ENCODE measurements at places on chromosomes 4 and X.
A peak's percentile ranks its signal among the peaks of the same experiment; 100 is the strongest.

GRCh38 chr4:147590249-147590920, 26.8 kb upstream of the TMEM184C start:
- no peak overlapping the region for H3K4me3 ChIP-seq
- H3K36me3 ChIP-seq = no peaks in the 10 kb centered on the region
- no peaks in the 10 kb centered on the region for H3K27me3 ChIP-seq
- peak; percentile 27 for DNase-seq
- no peaks in the 10 kb centered on the region for H3K4me1 ChIP-seq

DNA sequence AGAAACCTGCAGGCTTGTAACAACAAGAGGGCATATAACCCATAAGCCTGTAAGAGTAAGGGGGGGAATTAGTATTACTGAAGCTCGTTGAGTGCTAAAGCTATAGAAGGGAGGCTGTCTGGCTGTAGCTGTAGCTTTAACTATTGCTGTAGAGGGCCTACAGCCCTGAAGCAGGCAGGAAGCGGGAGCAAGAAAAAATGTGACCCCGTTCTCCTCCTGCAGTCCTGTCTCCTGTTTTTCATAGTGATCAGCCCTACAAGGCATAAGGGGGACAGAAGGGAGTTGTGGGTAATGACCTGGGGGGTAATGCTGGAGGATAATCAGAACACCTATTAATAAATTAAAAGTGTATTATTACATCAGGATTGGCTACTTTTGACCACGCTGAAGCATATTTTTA, 206.9 kb upstream of the MAB21L2 start:
- no peaks in the 10 kb centered on the region for H3K36me3 ChIP-seq
- no peak for DNase-seq
- H3K27me3 ChIP-seq = no peaks in the 10 kb centered on the region
- H3K4me1 ChIP-seq = no peaks in the 10 kb centered on the region
- no peak overlapping the region for H3K27ac ChIP-seq

- peak overlapping the region; percentile 82 for H3K27ac ChIP-seq
- no peaks in the 10 kb centered on the region for H3K27me3 ChIP-seq
- peak overlapping the region; percentile 30 for H3K4me3 ChIP-seq
- no peak for DNase-seq
- no peaks in the 10 kb centered on the region for H3K36me3 ChIP-seq
Observed at GRCh38 chrX:130082244-130083106, 27.8 kb downstream of the ELF4 start.

DNA sequence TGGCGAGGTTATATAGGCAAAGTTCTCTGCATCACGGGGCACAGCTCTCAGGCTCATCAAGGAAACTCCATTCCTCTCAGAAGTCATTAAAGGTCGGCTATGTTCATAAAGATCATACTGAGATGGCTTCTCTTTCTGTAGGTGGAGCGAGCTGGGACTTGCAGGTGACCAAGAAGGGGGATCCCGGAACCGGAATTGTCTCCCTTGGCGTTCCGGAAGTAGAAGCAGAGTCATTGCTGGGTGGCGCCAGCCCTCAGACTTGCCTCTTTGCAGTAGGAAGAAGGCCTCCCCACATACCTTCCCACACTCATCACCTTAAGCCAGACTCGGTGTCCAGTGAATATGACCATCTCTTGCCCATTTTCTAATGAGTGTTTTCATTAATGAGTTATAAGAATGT, 17.9 kb upstream of the HPGD start:
- no peak overlapping the region for H3K4me3 ChIP-seq
- H3K27ac ChIP-seq = no peak overlapping the region
- no peaks in the 10 kb centered on the region for H3K4me1 ChIP-seq
- no peak for DNase-seq
- no peaks in the 10 kb centered on the region for H3K36me3 ChIP-seq
- no peaks in the 10 kb centered on the region for H3K27me3 ChIP-seq

Measured in breast epithelium (tissue), 4 donors.